ENCODE measurements at places on chromosomes 7 and 10. TPM values are rescaled to one million over a fixed set of nuclear protein-coding genes. Genes with fewer than 3 reads are reported as not detected.

GRCh38 chr7:142670511-142670910 lies 78.8 kb upstream of the PRSS1 start:
- no peak for DNase-seq

- no peak for DNase-seq
Observed at GRCh38 chr10:125991392-125991791, 95.0 kb downstream of the FANK1 start.

GRCh38 chr7:135210888-135211178 lies 493 bp downstream of the WDR91 start:
- no peak for DNase-seq

DNA sequence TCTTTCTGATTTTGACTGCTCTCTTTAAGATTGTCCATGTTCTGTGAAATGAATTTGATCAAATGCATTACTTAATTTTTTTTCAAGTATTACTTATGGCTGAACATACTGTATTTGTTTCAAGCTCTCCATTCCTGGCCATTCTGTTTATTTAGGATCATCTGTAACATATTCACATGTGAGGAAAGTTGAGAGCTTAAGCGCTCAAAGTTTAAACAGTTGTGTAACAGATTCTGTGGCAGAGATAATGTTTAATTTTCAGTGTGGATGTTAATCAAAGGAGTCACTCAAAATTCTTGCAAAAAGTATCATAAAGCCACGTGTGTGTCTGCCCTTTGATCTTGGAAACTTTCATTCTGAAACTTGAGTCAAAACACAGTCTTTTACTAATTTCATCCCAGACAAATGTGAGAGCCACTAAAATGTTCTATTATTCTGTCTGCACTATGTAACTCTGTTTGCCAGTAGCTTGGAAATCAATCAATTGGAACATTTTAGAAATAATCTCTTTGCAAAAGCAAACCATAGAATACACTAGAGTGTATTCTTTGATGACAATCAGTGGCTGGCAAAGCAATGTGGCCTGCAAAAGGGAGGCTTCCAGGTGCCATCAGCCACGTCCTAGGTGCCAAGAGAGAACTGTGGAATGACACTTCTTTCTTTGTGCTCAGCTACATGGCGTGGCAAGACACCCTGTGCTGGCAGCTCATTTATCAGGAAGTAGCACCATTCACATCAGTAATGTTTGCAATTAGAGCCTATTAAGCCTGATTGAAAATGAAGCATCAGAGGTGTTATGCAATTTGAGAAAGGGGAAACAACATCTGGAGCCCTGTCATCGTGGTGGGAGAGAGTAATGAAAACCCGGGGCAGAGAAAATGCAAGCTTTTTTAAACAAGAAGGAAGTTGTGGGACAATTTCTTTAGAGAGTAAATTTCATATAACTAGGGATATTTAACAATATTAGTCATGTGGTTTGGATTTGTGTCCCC lies 40.9 kb downstream of the ARL5B start:
- no peak for DNase-seq

- no peak for DNase-seq
Observed at GRCh38 chr7:37150856-37151255, 297.8 kb downstream of the ELMO1 start.

- no peak for DNase-seq
Observed at GRCh38 chr10:118725886-118726500, 28.8 kb downstream of the CACUL1 start.

DNA sequence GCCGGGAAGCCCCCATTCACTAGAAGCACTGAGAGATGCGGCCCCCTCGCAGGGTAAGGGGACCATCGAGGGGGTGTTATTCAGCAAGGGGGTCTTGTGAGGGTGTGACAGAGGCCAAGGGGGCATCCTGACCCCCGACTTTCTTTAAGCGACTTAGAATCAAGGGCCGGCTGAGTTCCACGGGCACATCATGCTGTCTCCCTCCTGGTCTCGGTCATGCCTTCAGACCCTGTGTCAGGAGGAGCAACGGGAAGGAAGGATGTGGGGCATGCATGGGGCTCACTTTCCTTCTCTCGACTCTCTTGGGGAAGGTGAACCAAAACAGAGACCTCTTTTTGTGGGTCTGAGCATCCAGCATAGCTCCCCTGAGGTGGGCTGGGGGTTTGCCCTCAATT lies 2.5 kb downstream of the ACSL5 start:
- DNase-seq: no peak

The PALD1 gene
- total RNA-seq: 3.5 TPM

The RBP4 gene
- 2.7 TPM for total RNA-seq

The TMEM236 gene
- total RNA-seq: 0.07 TPM

The MINDY4 gene
- 3.8 TPM for total RNA-seq

The H2BK1 gene
- not detected for total RNA-seq

The PTPRZ1 gene
- not detected for total RNA-seq

The JCAD gene
- total RNA-seq: 7.3 TPM

The MRLN gene
- not detected for total RNA-seq
